Stimulated activated CD4-positive, alpha-beta T cell treated with anti-CD3 and anti-CD28 coated beads, Interleukin-15, amount 100 ng/mL, for 1 hour (primary cell): ENCODE measurements at places on chromosomes 2 and 18.

- DNase-seq: no peak
These were observed 13.2 kb upstream of the AGAP1 start for GRCh38 chr2:235480614-235481013.

DNA sequence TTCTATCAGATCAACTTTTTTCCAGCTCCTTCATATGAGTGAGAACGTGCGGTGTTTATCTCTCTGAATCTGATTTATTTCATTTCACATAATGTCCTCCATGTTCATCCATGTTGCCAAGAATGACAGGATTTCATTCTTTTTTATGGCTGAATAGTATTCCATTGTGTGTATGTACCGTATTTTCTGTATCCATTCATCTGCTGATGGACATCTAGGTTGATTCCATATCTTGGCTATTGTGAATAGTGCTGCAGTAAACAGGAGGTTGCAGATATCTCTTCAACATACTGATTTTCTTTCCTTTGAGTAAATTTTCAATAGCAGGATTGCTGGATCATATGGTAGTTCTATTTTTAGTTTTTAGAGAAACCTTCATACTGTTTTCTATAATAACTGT is 388.5 kb downstream of the DCDC2C start:
- no peak for DNase-seq

- DNase-seq: no peak
These were observed 13.2 kb downstream of the KCTD18 start for GRCh38 chr2:200496696-200497095.

DNA sequence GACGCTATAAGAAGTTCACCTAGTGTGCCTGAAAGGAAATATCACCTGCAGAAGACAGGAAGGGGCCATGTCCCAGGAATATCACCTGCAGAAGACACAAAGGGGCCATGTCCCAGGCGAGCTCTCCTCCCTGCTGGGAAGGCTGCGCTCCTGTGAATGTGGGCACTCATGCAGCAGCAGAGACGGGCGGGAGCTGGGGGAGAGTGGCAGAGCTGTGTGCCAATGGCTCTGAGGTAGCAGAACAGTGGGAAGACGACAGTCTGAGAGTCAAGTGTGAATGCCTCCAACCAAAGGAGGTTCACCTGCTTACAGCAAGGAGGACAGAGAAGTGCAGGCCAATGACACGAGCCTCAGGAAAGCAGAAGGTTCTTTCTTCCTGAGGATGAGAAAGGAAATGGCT is 117.9 kb upstream of the SALL3 start:
- DNase-seq: no peak

GRCh38 chr2:97963079-97963406 is 32.7 kb downstream of the TMEM131 start:
- DNase-seq: no peak

GRCh38 chr18:10279905-10280644 is 174.4 kb upstream of the APCDD1 start:
- no peak for DNase-seq

DNA sequence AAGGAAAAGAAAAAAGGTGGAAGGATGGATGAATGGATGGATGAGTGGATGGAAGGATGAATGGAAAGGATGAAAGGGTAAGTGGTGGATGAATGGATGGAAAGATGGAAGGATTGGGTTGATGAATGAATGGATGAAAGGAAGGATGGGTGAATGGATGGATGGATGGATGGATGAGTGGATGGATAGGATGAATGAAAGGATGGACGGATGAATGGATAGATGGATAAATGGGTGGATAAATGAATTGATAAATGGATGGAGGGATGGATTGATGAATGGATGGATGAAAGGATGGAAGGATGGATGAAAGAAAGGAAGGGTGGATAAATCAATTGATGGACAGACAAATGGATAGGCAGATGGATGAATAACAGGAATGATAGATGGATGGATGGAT is 48.2 kb upstream of the OTOF start:
- no peak for DNase-seq

DNA sequence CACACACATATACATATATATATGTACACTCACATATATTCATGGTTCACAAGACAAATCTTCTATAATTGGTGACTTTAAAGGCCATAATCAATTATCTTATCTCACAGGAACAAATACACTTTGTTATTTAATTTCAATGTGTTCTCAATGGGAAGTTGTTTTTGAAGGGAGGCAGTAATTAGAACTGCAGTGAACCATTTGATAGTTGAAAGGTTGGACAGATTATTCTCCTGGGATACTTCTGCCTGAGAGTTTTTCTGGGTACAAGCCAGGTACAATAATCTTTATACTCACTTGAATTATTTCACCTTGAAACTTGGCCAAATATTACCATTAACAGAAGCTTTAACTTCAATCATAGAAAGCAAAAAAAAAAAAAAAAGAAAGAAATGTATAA is 546.6 kb upstream of the LRRTM4 start:
- no peak for DNase-seq

DNA sequence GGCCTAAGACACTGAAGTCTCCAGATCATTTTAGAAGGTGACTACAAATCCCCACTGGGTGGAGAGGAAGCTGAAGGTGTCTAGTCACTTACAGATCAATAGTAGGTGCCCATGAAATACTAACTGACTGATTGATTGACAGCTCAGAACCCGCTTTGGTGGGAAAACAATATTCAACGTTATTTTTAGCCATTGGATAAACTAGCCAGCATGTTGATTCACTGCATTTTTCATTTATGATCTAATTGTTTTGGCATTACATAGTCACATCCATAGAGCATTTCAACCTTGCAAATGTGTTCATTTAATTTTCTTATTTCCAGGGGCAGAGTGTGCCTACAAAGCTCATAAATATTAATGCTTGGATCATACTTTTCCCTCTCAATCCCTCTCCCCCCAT is 162.3 kb downstream of the MREG start:
- no peak for DNase-seq

- no peak for DNase-seq
These were observed 115.6 kb upstream of the GPC1 start for GRCh38 chr2:240319855-240320203.

DNA sequence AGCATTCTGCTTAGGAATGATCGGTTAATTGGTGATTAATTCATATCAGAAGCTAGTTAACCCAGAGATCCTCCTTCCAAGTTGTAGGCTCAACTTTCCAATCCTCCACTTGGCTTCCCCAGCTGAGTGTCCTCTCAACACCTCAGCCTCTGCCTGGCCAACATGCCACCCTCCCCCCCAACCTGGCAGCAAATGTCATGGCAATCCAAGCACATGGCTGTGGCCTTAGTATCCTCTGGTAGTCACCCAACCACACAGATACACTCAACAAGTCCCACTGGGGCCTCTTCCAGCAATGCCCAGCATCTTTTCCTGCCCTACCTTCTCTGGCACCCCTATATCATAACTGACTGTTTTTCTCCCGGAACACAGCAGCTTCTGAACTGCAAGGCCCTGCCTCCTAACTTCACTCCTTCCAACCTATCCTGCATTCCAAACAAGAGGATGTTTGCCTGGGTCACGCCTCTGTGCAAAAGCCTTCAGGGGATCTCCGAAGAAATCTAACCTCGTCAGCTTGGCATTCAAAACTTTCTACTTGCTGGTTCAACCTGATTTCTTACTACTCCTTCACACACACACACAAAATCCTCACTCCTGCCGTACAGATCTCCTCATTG is 195.0 kb downstream of the CYP26B1 start:
- DNase-seq: no peak
